ENCODE measurements at places on chromosomes 5 and 9. TPM values are rescaled to one million over a fixed set of nuclear protein-coding genes. Genes with fewer than 3 reads are reported as not detected.

The ORM2 gene
- not detected for total RNA-seq

The PCDHB11 gene
- total RNA-seq, result 0.75 TPM

GRCh38 chr5:127076315-127077129 is 3.2 kb upstream of the C5orf63 start:
- no peak for DNase-seq

DNA sequence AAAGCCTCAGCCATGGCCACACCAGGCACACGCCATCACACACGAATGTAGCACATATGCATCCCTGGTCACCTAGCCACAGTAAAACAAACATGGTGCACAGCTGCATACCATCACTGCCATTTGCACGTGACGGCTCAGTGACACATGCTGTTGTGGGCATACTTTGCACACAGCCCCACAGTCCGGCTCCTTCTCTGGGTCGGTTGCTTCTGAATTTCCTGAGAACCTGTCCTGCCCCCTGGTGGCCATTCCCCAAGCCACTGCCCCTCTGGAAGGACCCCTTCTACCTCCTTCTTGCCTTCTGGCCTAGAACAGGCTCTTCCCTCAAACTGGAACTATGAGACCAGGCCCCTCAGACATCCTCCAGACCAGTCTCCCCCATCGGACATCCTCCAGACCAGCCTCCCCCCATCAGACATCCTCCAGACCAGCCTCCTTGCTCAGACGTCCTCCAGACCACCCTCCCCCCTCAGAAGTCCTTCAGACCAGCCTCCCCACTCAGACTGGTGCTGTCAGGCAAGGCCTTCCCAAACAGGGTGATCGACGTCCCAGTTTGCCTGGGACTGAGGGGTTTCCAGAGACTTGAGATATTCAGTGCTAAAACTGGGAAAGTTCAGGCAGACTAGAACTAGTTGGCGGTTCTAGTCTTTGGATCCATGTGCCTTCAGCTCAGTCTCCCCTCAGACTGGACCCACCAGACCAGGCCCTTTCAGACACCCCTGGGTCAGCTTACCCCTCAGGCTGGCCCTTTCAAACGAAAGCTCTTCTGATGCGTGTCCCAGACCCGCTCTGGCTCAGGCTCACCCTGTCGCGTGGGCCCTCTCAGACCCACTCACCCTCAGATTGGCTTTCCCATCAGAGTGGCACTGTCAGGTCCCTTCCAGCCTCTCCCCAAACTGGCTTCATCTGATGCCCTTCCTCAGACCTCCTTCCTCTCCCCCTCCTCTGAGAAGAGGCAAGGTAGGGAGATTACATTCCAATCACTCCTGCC is 24.3 kb upstream of the ENHO start:
- DNase-seq, result peak; percentile 58

DNA sequence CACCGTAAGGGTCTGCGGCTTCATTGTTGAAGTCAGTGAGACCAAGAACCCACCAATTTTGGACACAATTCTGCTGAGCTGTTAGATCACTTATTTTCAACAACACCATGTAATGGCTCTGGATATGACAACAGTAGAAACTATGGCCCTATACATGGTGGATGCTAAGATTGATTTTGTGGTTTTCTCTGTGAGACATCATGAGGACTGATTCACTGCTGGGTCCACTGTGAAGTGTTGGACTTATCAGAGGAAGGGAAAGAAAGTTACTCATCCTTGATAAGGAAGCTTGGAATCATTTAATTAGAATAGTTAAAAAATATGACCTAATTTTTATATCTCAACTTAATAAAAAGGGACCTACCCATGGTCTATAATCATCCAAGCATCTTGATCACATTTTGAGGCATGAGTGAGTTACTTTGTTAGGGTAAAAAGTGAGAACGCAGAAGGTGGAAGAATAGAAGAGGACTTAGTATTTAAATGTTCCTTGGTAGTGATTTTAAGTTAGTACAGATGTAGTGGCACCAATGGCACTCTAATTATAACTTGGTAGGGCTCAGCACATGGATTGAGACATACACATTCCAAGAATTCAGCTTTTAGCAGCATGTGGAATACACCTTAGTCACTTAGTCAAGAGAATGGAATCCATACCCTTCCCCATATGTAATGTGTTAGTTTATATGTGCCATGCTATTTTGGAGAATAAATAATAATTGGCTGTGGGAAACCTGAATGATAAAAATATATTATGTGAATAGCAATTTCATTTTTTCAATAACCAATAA is 123.5 kb upstream of the CD180 start:
- peak; percentile 30 for DNase-seq

All from MCF 10A (cell line).